NCI-H2227 treated with DMSO at 0.1 percent for 48 hours (cell line): ENCODE measurements at places on chromosomes 5 and 9.
A peak's percentile ranks its signal among the peaks of the same experiment; 100 is the strongest.

DNA sequence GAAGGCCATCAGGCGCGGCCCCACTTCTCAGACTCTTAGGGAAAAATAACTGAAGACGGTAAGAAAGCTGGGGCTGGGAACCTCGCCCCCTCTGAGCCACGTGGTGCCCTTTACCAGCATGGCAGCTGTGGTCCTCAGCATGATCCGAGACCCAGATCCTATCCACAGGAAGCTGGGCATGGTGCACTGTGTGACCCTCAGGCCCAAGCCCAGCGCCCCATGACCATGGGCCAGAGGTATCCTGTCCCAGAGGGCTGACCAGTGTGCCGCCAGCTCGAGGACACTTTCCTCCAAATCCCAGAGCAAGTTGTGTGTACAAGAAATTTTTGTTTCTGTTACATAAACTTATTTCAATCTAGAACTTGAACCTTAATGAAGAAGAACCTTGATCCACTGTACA, 28.1 kb downstream of the TERT start:
- no peak for DNase-seq

GRCh38 chr9:38414040-38414723, 10.1 kb downstream of the IGFBPL1 start:
- DNase-seq = no peak

DNA sequence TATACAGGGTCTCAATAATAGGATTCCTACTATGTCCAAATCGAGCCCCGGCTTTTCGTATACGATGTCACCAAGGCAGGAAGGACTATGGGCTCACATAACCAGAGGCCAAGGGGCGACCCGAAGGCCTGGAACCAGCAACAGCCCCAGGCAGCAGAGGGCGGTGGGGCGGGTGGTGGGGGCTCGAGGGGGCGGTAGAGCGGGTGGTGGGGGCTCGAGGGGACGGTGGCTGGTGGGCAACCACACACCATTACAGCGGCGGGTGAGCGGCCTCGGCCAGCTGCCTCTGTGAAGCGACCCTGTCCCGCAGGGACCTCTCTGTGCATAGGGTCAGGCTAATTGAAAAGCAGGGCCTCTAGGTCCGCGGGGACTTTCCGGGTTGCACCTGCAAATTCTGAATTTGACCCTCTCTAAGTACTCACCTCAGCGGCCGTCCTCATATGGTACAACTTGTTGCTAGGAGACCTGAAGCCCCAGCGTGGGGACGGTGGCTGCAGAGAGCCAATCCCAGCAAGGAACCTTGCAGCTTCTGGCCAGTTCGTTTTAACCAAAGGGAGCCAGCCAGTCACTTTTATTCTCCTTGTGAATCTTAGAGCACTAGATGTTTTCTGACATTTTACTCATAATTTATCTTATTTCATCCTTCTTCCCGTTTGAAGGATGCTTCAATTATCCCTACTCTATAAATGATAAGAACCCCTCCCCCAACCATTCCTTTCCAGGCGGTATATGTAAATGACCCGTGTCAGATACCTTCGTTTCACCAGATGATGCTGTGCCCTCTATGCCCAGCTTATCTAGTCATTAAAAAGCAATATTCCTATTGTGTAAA, at the start of gene NME5:
Gene NME5 (minus strand): TSS at position 480 of the 832 bp plus-strand sequence. CDS start 648 bp downstream, outside the sequence.
- peak; percentile 54 for DNase-seq

- no peak for DNase-seq
Observed at GRCh38 chr5:6803981-6804550, 90.8 kb downstream of the TENT4A start.

GRCh38 chr9:124272979-124273378, 15.2 kb downstream of the NEK6 start:
- no peak for DNase-seq

DNA sequence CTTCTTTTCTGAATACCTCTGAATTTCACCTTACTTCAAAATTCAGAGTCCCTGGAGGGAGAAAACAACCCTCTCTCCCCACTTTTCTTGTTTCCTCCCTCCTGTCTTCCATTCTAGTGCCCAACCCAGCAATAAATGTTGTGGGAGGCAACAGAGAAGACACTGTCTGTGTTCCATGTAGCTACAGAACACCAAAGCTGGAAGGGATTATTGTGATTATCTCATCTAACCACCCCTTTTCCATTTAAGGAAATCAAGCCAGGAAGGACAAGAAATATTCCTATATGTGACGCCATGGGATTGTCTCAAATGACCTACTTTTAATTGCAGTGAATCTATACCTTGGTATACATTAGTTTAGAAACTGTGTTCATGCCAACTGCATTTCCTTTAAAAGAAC, 476.6 kb upstream of the TNC start:
- no peak for DNase-seq

GRCh38 chr5:161544350-161544765, 2.2 kb downstream of the GABRB2 start:
- no peak for DNase-seq

GRCh38 chr9:71987471-71988371, 72.7 kb downstream of the C9orf57 start:
- no peak for DNase-seq

- DNase-seq = no peak
Observed at GRCh38 chr9:95952471-95952870, 77.0 kb downstream of the ERCC6L2 start.

DNA sequence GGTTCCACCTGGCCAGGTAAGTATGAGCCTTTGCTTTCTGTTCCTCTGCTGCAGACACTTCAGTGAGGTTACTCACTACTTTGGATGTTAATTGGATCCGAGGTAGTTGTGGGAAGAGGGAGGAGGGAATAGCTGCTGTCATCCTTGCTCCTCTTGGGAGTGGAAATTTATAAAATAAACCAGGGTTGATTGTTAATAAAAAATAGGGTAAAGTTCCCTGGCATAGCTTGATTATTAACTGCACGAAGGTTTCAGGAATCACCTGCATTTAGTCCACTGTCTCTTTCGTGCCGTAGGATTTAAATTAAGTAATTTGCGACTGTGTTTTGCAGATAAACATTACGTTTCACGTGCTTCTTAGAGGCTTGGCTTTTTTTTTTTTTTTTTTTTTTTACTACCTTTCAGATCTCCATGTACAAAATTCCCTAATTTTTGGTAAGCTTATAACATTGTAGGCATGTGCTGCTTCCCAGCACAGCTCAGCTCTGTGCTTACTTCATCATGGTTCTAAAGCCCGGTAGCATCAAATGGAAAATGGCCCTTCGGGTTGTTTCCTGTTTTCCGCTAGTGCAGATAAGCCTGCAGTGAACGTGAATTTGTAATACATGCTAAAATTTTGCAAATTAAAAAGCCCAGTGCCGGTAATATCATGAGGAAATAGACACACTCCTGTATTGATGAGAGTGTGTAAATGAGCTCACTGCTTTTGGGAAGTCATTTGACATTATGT, 26.9 kb upstream of the LTC4S start:
- no peak for DNase-seq

DNA sequence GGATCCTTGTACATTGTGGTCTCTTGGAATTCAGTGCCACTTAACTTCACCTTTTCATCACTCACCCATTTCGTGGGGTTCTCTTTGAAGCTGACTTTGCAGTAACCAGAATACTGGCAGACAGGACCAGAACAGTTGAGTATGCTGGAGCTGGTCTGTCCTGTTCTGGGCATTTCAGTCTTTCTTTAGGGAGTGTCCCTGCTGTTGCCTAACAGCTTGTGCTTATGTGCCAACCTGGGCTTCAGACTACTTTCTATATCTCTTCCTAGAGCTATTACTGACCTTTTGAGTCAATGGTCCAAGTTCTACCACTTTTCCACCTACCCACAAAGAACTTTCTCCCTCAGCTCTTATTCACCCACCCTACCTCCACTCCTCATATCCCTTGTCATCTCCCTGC, 10.0 kb upstream of the INSL6 start:
- no peak for DNase-seq

- no peak for DNase-seq
Observed at GRCh38 chr5:13552361-13552760, 392.1 kb downstream of the DNAH5 start.

DNA sequence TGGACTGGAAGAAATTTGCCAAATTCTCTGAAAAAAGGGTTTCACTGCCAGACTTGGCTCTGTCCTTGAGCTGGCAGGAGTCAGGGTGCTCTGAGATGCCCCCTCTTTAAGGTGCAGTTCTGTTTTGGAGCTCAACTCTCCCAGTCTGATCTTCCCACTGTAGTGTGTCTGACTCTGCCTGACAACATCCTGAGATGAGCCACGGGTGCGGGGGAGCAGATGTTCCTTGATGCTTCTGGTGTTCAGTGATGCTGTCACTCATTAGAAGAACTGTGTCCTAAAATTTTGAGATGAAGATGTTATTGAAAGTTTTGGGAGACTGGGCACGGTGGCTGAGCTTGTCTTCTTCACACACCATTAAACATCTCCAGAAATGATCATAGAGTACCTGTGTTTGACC, 78.2 kb downstream of the BASP1 start:
- no peak for DNase-seq

- no peak for DNase-seq
Observed at GRCh38 chr5:98641671-98642070, 131.8 kb upstream of the RGMB start.

DNA sequence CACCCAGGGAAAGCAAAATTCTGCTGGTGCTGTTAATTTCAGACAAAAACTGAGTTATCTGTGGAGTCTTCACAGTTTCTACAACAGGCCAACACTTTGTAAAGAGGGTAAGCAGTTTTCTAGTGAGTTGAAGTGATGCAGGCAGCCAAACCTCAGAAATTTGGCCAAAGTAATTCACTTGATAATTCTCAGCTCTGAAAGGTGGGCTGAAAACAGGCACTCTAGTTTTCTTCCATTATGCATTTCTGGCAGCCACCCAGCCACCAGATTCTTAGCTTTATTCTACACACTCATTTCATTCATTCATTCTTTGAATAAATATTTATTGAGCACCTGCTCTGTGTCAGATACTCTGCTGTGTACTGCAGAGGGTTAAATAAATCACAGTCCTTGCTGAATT, 184.2 kb downstream of the RAB3C start:
- no peak for DNase-seq

DNA sequence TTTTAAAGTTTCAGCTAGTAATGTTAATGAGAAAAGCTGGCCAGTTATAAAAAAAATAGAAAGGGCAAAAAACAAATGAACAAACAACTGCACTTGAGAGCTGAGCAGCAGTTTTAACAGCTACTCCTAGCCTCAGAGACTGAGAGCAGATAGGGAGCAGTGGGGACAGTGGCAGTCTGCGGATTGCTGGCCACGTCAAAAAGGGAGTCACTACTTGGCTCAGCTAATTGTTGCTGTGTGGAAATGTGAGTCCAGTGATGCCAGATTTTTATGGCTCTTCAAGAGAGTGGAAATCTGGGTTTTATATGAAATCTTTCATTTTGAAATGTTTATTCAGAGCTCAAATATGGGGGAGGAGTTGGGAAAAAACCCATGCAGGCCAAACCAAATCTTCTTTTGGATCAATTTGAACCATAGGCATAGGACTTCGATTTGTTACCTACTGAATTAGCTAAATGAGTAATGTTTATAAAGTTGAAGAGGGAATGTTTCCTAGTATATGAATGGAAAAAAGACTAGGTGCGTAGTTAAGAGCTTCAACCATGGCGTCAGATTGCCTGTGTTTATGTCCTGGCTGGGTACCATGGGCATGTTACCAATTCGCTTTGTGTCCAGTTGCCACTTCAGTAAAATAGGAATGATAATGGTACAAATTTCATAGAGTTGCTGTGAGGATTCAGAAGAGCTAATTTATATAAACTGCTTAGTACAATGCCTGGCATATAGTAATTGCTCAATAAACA, 102.1 kb downstream of the PAM start:
- DNase-seq = no peak

- DNase-seq = no peak
Observed at GRCh38 chr9:126162611-126163381, 163.8 kb upstream of the MVB12B start.

DNA sequence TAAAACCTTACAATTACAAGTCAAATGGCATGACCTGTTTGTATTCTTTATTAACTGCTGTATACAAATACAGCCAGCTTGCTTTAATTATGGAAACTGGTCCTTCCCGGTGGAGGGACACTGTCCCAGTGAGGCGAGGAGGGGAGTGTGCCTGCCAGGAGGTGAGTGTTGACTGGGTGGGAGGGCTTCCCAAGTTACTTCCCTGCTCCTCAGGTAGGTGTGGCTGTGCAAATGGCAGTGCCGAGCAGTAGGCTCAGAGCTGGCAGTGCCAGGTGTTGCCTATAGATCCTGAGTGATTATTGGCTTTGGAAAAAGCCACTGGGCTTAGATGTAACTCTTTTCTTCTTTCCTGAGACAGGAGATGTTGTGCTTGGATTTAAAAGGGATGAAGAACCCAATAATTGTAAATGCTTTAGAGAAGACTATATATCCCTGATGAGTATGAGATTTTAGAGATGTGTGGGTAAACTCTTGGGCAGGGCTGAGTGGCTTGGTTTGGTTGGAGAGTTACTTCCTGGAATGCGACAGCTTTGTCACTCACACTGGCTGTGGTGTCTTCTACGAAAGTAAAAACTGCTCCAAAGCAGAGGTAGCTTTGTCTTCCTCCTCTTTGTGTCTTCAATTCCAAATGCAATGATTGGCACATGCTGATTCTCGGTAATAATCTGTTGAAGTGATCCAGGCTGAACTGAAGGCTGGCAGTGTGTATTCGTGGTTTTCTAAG, 43.7 kb downstream of the GLRX start:
- no peak for DNase-seq

DNA sequence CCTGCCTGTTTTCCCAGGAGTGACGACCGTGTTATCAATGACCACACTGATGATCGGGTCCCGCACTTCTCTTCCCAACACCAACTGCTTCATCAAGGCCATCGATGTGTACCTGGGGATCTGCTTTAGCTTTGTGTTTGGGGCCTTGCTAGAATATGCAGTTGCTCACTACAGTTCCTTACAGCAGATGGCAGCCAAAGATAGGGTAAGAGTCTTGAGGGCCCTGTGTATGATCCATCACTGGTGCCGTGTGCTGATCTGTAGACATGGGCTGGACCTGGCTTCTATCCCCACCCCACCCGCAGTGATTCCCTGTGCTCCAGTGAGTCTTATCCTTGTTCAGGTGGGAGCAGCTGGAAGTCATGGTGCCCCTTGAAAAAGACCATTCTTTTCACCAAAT, 26.0 kb downstream of the GABRP start:
- DNase-seq = peak; percentile 69

DNA sequence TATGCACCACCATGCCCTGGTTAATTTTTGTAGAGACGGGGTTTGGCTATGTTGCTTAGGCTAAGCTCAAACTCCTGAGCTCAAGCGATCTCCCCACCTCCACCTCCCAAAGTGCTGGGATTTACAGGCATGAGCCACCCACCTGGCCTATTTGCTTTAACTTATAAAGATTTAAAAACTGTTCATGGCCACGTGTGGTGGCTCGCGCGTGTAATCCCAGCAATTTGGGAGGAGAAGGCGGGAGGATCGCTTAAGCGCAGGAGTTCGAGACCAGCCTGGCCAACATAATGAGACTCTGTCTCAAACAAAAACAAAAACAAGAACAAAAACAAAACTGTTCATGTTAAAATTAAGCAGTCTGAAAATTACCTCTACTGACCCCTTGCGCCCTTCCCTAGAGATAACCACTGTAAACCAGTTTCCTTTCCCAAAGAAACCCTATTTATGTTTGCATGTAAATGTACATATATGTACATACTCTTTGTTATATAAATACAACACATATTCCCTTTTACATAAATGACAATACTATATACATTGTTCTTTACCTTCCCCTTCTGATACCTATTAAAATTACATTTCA, 1.5 kb downstream of the AK6 start:
- no peak for DNase-seq
